ENCODE measurements at places on chromosomes 4 and X.

GRCh38 chr4:162804351-162804924 is 362.3 kb downstream of the NAF1 start:
- no peak for DNase-seq

DNA sequence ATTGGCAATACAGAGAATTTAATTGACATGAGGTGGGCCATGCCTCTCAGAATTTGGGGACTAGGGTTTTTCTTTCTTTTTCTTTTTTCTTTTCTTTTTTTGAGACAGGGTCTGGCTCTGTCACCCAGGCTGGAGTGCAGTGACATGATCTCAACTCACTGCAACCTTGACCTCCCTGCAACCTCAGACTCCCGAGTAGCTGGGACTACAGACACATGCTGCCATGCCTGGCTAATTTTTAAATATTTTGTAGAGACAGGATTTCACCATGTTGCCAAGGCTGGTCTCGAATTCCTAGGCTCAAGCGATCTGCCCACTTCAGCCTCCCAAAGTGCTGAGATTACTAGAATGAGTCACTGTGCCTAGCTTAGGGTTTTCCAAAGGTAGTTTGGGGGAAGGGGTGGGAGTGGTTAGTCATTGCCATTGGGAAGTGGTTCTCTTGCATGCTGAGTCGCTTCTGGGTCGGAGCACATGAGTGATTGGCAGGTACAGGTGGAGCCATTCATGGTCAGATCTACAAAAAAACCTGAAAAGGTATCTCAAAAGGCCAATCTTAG is 54.5 kb downstream of the MID2 start:
- DNase-seq = no peak

DNA sequence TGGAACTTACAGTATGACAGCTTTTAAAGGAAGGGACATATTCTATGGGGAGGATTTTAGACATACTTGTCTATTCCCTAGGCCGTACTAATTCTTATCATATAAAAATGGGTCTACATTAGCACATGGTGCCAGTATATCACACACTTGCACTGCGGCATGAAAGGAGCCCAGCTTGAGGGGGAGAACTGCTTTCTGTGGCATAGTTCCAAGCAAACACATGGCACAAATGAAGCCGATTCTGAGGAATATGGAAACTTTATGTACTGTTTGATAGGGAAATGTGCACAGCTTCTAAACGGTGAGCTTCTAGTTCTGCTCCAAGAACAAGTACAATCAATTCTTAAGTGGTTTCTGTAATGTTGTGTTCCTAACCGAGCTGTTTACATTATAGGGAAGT is 675.6 kb upstream of the FTHL17 start:
- DNase-seq = no peak

GRCh38 chr4:110754716-110755115 is 131.8 kb upstream of the PITX2 start:
- no peak for DNase-seq

DNA sequence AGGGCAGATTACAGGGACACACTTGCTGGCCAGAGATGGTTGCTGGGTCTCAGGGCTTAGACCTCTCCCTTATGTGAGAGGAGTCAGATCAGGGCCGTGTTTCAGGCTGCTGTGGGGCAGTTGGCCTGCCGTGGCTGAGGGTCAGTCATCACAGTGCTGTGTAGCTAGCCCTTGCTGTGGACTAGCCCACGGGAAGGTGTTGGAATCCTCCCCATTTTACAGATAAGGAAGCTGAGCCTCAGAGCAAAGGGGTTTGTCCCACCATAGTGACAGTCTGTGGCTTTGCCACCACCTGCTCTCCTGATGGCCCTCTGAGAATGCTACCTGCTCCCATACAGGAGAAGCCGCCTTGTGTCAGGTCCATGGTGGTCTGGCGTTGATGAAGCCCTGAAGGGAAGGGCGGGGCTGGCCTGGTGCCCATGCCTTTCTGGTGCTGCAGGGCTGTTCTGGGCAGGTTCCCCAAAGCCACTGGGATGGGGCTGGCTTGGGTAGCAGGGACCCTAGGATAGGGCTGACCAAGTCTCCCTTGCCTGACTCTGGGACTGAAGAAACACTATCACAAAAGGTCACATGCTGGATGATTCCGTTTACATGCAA is 2.4 kb upstream of the FAM53A start:
- no peak for DNase-seq

DNA sequence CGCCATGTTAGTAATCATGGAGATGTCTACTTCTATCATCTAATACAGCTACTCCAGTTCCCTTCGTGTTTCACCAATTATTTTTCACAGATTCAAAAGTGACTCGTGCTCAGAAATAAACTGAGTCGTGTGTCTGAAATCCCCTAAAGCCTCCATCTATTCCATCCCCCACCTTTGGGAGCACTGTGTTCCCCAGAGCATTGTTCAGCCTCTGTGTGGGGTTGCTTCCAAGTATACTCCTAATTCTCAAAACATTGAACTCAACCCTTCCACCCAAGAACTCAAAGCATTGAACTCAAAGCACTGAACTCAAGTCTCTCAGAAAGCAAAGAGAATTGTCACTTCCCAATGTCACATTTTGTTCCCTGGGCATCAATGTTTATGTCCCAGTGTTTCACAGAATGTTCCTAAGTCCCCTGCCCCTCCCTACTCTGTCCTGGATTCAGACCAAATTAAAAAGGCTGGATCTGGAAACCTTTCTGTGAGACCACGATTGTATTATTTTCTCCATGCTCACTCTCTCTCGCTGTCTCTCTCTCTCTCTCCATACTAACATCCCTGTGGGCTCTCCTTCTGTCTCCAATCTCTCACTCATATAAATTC is 138.5 kb upstream of the QRFPR start:
- no peak for DNase-seq

Measured in activated gamma-delta T cell treated with anti-CD3 and anti-CD28 coated beads, Interleukin-2, amount 50 U/mL, for 16 hours (primary cell).